ENCODE measurements at places on chromosomes 6 and 20.

DNA sequence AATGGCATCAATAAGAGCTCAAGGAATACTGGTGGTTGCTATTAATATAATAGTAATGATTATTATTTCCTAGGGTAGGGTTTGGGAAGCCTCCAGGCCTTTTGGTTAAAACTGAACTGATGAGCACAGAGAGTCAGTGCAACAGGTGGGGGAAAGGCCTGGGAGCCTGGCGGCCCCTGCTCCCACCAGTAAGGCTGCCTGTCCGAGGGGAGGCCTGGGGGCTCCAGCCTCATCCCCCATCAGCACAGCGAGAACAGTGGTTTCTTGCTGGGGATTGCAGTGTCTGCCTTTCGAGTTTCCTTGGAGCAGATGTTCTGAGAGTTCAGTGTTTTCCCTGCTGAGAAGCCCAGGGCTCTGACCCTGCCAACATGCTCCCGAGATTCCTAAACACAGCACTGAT, 340.4 kb downstream of the CDH26 start:
- no peak for DNase-seq

DNA sequence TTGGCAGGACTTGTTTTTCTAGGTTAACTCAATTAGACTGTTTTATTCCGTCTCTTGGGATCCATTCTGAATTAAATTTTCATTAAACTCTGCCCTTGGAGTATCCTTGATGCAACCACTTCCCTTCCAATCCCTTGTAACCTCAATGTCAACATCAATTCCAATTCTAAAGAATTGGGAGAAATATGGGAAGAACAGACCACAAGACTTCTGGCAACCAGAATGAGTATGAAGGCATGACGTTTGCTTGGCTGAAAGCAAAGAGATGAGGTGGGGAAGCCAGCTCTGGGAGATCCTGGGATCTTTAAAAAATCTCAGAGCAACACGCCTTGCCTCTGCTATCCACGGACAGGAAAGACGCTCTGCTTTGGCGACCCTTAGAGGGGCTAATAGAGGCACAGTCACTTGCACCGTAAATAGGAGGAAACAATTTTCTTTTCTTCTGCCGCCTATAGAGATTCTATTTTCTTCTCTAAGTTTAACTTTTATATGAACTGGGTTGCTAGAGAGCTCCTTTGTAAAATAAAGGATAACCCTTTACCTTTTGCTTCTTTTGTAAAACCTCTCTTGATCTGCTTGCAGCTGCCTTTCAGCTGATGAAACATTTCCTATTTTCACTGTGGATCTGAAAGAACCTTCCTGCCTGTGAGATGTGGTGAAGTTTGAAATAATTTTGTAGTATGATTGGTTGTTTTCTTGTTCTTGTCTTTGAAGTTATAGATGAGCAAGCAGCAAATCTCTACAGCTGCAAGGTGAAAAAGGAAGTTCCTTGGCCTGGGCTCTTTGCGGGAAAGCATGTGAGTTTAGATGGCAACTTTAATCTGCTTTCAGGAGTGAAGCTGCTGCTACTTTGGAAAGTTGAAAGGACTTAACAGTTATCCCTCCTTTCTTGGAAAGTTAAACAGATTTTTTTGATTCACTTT, at the start of gene ASIP:
ASIP (plus strand) TSS at position 731 of the 923 bp plus-strand sequence. CDS start 18,952 bp downstream, outside the sequence.
- DNase-seq = no peak

DNA sequence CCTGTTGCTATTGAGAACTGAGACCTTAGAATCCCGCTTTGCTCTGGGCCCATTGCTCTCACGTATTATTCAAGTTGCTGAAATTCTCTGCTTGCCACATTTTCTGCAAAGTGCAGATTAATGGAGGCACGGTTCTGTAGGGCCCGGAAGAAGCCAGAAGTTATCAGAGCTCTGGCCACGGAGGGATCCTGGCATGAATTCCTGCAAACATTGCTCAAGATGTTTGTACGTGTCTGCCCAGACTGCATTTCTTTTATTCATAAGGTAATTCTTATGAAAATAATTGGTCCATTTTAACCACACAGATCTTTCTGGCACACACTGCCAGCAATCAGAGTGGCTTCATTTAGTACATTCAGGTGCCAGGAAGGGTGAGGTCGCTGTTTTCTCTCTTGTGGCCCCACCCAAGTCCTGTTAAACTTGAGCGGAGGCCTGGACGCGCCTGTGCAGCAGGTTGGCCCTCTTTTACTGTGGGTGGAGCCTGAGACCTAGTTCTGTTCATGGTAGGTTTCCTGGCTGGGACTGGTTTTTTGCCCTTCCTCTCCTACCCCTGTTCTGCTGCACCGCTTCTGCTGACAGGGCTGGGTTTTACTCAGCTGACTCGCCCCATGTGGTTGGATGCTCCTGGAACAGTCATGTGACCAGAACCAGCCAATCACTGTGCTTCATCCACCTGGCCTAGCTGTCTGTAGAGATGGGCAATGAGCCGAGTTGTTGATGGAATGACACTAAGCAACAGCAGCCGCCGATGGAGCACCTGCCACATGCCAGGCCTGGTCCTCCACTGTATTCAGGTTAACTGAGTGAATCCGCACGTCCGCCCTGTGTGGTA, 230.2 kb downstream of the CDH4 start:
- DNase-seq = no peak

GRCh38 chr20:15889061-15889460, 684.2 kb downstream of the KIF16B start:
- DNase-seq = no peak

GRCh38 chr6:46888031-46888430, 33.7 kb downstream of the ADGRF5 start:
- no peak for DNase-seq

DNA sequence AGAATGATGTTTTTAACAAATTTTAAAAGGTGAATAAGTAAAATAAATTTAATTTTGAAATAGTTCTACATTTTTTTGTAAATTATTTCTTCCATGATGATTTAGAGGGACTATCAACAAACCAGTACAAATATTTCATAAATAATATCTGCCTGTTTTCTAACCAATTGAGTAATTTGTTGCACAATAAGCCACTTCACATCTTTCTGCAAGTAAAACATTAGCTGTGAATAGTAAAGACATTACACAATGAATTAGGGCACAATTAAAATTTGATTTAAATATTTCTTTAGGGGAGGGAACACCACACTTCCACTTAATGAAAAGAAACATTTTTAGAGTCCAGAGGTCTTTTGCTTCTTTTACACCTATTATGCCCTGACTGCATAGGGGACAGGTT, 118.4 kb upstream of the PTPRK start:
- no peak for DNase-seq

GRCh38 chr6:99521633-99522151, 6.5 kb upstream of the USP45 start:
- no peak for DNase-seq

DNA sequence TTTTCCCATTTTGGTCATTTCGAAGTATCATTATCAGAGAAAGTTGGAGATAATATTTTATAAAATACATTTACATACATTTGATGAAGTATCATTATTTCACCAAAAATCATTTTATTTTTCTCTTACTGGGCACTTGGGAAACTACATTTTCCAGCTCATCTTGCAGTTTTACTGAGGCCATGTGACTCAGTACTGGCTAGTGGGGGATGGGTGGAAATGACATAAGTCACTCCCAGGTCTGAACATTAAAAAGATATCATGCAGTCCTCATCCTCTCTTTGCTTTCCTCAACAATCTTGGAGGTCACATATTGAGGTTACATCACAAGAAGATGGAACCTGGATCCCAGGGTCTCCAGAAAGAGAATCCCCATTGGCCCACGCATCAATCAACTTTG, 84.1 kb downstream of the CD24 start:
- DNase-seq = no peak

GRCh38 chr20:57180387-57180786, 86.1 kb downstream of the BMP7 start:
- DNase-seq = no peak

DNA sequence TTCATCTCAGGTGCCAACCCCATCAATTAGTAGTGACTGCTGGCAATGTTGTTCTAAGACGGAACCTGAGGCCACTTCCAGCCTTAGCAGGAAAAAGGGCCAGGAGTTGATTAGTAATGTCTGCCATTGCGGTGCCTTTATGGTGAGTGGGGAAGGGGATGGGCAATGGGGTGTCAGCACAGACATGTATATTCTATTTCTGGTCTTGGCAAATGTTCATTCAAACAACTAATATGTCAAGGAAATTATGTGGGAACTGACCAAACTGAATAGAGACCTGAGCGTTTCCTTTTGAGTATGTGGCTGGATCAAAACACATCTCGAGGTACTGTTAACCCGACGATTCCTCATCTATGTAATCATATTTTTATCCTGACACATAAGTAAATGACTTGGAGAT, 34.6 kb upstream of the BMP2 start:
- DNase-seq = no peak

GRCh38 chr6:73262671-73263569, at the start of gene KHDC1:
Gene KHDC1, minus strand, starts transcription at chr6:73263196. Its CDS starts 20,679 bp downstream, at chr6:73242517.
- DNase-seq = peak; percentile 35

- DNase-seq = no peak
Observed at GRCh38 chr6:148765898-148766808, 19.3 kb downstream of the UST start.

GRCh38 chr20:62854121-62854520, 7.5 kb downstream of the TCFL5 start:
- no peak for DNase-seq

GRCh38 chr20:25848222-25848621, 151.6 kb upstream of the ZNF337 start:
- DNase-seq = no peak

DNA sequence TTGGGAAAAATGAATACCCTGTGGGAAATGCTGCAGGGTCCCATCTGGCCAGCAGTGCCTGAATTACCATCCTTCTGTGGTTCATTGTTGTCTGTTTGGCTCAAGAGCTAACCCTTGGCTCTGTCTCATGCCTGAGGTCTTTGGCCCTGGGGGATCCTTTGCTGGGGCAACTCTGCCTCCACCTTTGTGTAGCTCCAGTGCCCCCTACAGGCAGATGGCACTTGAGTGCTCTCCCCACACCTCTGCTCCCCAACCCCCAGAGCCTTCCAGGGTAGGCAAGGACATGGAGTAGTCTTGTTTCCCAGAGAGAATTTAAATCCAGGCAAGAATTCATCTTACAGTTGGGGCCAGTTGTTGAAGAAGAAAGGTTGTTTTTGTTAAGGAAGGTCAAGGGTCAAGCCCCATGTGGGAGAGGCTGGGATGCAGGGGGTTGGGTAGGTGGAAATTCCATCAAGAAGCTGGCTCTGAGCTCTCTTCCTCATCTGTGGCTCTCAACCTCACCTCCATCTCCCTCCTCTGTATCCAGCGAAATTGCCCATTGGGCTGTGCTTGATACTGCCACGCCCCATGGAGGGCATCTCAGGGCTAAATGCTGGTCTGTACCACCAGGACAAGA, 44.2 kb downstream of the ZNF831 start:
- peak; percentile 81 for DNase-seq

DNA sequence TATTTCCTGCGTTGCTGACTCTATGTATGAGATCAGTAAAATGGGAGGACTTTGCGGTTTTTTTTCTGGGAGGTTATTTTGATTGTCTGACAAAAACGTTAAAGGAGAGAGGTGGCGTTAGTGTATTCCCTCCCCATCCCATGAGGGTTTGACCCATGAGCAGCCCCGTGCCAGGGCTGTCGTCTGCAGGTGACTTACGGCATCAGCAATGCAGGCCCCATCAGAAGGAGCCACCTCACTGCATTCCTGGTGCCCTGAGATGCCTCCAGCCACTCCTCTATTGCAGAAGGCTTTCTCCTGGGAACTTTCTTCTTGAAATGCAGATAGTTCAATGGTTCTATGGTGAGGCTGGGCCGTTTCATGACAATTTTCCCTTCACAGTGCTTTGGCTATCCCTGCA, 149.3 kb downstream of the TTLL2 start:
- no peak for DNase-seq

- no peak for DNase-seq
Observed at GRCh38 chr6:48714699-48715098, 603.7 kb upstream of the PTCHD4 start.

GRCh38 chr6:124073820-124074587, 270.3 kb downstream of the NKAIN2 start:
- no peak for DNase-seq

- no peak for DNase-seq
Observed at GRCh38 chr6:8492536-8493133, 57.3 kb upstream of the SLC35B3 start.

GRCh38 chr20:46784436-46785127, 75.1 kb downstream of the SLC2A10 start:
- no peak for DNase-seq

GRCh38 chr6:167558246-167559177, 233.6 kb downstream of the TTLL2 start:
- no peak for DNase-seq

DNA sequence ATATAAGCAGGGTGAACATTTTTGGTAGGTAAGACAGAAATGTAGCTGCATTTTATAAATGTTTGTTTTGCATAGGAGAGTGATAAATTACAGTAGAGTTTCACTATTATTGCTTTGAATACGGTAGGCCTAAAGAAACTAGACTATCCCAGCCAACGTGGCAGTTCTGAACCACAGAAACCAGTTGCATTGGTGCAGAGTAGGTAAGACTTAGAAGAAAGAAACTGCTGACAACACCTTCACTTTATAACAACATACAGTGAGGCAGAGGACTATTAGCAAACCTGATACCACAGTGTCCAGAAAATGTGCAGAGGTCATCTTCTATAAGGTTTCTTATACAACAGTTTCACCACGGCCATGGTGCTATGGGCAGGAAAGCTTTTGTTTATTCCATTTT, 566.1 kb downstream of the KIF16B start:
- DNase-seq = no peak

- DNase-seq = no peak
Observed at GRCh38 chr6:75204959-75205775, 686 bp downstream of the COL12A1 start.

DNA sequence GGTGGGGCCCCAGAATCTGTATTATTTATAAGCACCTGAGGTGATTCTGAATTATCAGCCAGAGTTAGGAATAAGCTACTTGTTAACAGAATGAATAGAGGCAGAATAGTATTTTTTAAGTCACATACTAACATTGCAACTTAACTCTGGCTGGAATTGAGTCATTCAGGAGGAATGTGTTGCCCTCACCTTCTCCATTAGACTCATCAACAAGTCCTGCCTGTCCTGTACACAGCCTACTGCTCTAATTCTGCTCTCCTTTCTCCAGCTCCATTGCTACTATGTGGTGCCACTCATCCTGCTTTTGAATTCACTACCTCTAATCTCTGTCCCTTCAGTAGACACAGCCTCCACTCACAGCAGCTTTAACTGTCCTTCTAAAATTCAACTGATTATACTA, 669.4 kb downstream of the DHX35 start:
- no peak for DNase-seq

DNA sequence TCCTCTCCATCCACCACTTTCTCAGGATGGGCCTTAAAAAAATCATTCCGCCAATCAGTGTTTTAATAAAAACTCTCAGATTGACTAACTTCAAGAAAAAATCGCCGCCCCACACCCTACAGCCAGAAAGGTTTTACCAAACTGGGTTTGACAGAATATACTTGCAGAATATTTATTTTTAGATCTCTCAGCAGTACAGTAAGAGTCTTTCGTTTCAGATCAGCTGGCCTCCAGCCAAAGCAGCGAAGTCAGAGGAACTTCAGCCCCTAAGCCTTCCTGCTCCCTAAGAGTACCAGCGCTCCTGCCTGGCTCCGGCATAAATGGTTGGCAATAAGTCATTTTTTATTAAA, 24.7 kb downstream of the TBC1D7 start:
- DNase-seq = peak; percentile 36

- no peak for DNase-seq
Observed at GRCh38 chr6:25576919-25577318, 75.1 kb upstream of the SCGN start.

GRCh38 chr6:170013815-170014214, 262.4 kb downstream of the ERMARD start:
- DNase-seq = no peak

- DNase-seq = no peak
Observed at GRCh38 chr6:155317186-155317585, 2.9 kb upstream of the TFB1M start.

GRCh38 chr6:127520066-127520465, 931 bp upstream of the MTCL3 start:
- DNase-seq = no peak

All from effector memory CD8-positive, alpha-beta T cell (primary cell).